ENCODE measurements at places on chromosomes 3 and 15.

- DNase-seq: no peak
Measured at GRCh38 chr15:70158309-70159000, 60.7 kb upstream of the TLE3 start.

DNA sequence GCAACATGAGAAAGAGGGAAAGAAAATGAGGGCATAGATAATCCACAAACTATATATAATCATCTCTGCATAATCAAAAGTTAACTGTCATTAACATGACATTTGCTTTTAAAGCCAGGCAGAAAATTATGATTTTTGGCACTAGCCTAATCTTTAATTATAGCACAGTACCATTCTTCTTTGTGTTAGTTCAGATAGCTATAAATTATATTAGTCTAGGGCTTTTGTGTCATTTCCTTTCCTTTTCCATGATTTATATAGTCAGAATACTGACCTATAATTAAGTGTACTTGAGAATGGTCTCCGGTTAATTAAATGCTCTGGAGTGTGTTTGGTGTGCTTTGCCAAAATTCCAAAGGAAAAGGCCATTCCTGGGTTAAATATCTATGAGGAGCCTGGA, 441.9 kb upstream of the THRB start:
- no peak for DNase-seq

DNA sequence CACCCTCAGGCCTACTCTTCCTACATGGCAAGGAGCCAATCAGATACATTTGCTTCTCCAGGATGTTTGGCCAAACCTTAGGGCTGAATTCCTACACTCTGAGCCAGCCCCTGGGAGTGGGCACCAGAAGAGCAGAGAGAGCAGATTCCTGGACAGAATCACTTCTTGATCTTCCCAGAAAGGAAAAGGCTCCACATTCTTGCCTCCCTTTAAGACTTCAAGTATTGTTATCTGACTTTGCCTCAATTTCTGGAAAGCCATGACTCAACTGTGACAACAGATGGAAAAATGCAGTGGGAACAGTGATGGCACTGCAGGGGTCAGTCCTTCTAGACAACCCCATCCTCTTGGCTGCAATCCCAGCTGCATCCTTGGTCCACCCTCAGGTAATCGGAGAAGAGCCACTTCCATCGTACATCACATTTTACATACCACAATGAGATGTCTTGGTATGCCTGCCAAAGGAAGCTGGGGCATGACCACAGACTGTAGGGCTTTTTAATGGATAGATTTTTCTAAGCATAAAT, 21.0 kb downstream of the SLCO2A1 start:
- no peak for DNase-seq

DNA sequence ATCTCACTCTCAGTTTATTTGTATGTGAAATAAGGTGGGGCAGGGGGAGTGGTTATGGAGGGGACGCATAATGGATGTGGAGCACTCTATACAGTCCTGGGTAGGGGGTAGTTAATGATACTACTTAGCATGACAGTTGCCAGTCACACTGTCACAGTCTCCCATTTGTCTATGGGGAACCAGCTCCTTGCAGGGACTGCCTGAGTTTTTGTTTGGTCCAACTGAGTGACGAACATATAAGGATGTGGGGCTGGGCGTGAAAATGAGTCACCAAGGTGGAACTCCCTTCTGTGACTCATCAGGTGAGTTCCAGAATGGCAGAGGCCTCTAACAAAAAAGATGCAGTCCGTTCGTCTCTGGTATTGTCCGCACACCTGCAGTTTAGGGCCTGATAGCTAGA, 235.3 kb upstream of the ST8SIA2 start:
- DNase-seq: no peak

DNA sequence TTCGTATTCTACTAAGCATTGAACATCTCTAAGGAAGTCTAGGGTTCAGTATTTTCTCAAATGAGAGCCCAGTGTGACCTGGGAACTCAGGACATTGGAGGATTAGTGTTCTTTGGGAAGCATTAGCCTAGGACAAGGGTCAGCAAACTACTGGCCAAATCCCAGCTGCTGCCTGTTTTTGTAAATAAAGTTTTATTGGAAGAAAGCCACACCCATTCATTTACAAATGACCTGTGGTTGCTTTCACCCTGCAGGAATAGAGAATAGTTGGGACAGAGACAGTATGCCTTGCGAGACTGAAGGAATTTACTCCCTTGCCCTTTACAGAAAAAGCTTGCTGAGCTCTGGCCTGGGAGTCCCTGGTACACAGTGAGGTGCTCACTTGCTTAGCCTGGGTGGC, 20.6 kb downstream of the SLC6A11 start:
- no peak for DNase-seq

DNA sequence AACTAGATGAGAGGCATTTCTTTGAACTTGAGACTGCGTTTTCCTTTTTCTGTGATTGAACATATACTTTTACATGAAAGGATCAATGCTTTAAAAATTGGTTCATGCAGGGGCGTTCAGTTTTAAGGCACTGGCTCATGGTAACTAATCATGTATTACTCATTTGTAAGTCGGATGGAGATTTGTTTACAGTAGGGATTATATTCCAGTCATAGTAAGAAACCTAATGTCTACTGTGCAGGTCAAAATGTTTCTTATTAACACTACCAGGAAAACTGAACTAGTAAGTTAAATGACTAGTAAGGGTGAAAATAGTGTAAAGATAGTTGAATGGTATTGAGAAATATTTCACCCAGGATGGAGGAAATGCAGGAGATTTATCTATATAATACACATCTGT, 258.8 kb upstream of the GBE1 start:
- no peak for DNase-seq

- DNase-seq: no peak
Measured at GRCh38 chr15:66089049-66089448, 164.5 kb downstream of the MEGF11 start.

- no peak for DNase-seq
Measured at GRCh38 chr3:36800533-36801116, 36.3 kb upstream of the DCLK3 start.

DNA sequence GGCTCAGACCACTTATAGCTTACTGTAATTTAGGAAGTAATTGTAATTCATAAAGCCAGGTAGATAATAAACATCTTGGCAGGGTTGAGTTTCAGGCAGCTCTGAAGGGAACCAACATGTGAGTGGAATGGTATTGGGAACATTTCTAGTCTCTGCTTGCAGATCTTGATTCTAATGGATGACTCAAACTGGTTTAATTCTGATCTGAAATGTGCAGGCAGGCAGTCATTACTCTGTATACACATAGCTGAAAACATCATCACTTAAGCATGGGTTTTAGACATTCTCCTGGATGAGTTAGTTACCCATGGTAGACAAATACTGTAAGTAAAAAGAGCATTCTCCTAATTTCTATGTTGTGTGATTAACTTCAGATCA, 317.0 kb upstream of the TPRG1 start:
- no peak for DNase-seq

DNA sequence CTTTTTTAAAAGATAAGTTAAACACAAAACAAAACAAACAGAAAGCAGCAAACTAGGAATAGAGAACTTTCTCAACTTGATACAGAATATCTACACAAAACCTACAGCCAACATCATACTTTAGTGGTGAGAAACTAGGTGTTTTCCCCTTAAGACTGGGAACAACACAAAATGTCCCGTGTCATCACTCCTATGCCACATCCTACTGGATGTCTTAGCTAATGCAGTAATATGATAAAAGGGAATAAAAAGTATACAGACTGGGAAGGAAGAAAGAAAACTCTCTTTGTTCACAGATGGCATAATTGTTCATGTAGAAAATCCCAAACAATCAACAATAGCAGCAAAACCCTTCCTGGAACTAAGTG, 45.9 kb downstream of the TMEM45A start:
- no peak for DNase-seq

DNA sequence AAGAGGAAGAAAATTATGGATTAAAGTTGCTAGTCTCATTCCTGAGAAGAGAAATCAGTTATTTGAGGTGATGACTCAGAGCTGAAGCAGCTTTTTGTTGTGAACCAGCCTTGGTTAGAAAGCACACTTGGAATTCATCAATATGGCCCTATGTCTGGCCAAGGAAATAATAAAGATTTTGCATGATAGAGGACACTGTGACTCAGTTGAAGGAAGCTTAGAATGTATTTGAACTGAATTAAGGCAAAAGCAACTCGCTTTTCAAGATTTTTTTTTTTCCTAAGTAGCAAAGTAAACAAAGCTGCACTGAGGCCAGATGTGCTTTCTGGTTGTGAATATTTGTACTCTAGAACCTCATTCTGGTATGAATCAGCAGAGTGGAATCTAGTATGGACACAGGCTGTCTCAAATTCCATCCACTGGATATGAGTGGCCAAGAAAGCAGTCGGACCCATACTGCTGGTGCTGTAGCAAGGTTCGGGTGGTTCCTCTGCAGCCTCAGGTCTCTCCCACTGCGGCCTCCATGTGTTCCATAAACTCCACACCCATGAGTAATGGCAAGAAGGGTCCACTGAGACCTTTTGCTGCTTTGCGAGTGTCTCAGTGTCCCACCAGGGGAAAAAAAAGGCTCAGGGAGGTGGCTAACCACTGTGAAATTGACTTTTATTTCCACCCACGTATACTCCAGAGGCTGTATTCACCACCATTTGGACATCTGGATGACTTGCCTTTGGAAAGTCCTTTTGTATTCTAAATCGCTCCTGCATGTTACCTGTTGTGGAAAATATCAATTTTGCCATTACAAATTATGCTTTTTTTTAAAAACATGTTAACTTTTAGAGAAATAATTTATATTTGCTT, 53.1 kb downstream of the TGFBR2 start:
- no peak for DNase-seq

- DNase-seq: no peak
Measured at GRCh38 chr15:62643572-62643971, 399.0 kb upstream of the TPM1 start.

DNA sequence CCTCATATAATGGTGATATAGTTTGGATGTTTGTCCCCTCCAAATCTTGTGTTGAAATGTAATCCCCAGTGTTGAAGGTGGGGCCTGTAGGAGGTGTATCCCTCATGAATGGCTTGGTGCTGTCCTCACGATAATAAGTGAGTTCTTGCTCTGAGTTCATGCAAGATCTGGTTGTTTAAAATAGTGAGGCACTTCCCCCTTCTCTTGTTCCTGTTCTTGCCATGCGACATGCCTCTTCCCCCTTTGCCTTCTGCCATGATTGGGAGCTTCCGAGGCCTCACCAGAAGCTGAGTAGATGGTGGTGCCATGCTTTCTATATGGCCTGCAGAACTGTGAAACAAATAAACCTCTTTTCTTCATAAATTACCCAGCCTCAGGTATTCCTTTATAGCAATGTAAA, 39.2 kb downstream of the REC114 start:
- no peak for DNase-seq

DNA sequence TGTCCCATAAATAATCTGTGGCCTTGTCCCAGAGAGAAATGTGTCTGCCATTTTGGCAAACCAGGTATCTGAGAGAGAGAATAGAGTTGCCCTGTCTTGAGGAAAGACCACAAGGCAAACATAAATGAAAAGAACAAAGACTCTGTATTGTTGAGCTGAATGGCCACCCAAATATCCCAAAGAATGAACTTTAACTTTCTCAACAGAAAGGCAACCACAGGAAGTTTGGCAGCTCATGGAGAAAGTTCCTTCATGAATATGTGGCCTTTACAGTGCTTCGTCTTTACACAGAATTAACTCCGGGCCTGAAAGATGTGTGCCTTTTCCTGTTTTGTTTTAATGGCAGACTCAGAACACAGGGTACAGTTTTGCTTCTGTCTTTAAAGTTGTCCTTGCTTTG, 41.4 kb upstream of the THBS1 start:
- DNase-seq: no peak

DNA sequence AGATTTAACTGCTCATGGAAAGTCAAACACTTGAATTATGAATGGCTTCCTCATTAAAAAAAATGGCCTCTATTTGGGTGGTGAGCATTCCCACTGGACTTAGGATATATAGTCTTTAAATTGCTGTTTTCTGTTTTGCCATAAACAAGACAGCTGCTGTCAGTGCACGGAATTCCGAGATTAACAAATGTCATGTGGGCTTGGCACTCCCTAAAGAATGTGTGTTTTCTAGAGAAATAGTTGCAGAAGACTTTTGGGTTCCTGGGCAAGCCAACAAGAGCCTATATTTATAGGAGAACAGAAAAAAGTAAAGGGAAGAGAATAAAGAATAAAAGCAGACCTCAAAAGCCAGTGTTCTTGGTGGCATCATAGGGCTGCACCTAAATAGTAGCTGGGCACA, 13.6 kb upstream of the TFG start:
- DNase-seq: no peak

DNA sequence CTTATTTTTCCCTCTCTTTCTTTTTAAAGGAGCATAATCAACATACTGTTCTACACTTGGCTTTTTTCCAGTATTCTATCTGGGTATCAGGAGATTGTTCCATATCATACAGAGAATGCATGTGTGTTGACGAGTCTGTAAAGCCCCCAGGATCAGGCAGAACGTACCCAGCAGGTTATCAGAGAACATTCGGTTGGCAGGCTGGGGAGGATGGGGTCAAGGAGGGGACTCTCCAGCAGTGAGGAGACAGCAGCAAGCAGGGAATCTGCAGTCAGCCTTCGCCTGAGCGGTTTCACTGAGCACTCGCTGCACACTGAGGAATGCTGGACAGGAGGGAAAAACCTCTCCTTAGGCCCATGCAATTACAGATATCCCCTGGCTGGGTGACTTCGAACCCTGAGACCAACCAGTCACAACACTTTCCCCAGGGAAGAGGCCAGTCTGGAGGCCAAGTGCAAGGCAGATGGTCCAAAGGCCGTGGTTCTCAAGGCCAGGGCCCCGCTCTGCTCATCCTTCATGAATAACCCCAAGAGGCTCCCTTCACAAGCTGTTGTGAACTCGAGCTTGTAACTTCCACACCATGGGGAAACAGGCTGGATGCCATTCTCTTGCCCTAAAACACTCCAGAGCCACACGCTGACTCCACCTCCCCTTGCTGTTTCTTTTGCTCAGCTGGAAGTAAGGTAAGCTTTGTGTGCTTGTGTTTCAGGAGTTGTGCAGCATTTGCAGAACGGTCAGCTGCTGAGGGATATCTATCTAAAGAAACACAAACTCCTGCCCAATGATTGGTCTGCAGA, 60.1 kb downstream of the PXYLP1 start:
- no peak for DNase-seq

- no peak for DNase-seq
Measured at GRCh38 chr3:135966271-135966961, 888 bp downstream of the PPP2R3A start.

DNA sequence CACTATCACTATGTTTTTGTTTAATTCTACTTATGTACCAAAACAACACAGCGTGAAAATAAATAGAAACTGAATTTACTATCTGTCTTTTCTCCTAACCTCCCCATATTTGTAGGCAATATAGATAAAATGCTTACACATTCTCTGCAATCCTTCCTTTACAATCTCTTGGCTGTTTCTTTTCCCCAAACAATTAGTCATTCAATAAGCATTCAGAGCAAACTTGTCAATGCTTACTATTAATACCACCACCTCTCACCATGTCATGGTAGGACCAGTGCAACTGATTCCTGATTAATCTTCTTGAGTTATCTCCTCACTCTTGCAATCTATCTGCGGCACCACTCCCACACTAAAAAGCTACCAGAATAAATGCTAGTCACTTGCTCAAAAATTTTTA, 74.0 kb upstream of the TTBK2 start:
- no peak for DNase-seq
